Activated T-helper 17 cell treated with anti-CD3 and anti-CD28 coated beads, Interleukin-2, amount 50 U/mL, for 72 hours (primary cell): ENCODE measurements at places on chromosomes 5 and 9.

DNA sequence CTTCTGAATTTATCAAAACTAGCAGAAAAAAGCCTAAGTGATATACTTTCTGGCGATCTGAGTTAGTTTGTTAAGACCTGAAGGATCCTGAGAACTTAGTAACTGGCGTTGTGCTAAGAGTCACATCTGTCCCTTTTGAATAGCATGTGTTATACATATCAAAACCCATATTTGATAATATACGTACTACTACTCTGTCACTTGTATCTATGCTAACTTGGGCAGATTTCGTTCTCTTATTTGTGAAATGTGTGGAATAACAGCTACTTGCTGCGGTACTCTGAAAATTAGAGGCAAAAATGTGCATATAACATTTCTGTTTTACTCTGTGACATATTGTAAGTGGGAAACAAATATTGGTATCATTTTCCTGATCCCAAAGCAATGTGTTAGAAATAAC lies 126.4 kb downstream of the PARP8 start:
- ATAC-seq, result no peak

- no peak for ATAC-seq
These were observed 5.0 kb downstream of the LOX start for GRCh38 chr5:122073018-122073417.

GRCh38 chr5:139451878-139452660 lies 10.5 kb downstream of the ECSCR start:
- ATAC-seq, result no peak

DNA sequence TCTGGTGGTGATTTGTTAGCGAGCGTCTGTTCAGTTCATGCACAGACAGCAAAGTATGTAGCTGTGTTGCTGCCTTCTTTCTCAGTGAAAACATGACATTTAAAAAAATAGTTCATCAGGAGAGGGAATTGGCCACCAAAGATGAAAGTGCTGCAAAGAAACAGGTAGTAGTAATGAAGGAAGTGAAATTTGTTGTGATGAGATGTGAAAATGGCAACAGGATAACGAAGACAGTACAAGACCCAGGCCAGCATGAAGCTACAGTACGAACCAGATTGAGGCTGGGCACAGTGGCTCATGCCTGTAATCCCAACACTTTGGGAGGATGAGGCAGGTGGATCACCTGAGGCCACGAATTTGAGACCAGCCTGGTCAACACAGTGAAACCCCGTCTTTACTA lies 136.0 kb downstream of the SMARCA2 start:
- no peak for ATAC-seq

GRCh38 chr5:8870349-8870958 lies 675.4 kb downstream of the SEMA5A start:
- no peak for ATAC-seq

DNA sequence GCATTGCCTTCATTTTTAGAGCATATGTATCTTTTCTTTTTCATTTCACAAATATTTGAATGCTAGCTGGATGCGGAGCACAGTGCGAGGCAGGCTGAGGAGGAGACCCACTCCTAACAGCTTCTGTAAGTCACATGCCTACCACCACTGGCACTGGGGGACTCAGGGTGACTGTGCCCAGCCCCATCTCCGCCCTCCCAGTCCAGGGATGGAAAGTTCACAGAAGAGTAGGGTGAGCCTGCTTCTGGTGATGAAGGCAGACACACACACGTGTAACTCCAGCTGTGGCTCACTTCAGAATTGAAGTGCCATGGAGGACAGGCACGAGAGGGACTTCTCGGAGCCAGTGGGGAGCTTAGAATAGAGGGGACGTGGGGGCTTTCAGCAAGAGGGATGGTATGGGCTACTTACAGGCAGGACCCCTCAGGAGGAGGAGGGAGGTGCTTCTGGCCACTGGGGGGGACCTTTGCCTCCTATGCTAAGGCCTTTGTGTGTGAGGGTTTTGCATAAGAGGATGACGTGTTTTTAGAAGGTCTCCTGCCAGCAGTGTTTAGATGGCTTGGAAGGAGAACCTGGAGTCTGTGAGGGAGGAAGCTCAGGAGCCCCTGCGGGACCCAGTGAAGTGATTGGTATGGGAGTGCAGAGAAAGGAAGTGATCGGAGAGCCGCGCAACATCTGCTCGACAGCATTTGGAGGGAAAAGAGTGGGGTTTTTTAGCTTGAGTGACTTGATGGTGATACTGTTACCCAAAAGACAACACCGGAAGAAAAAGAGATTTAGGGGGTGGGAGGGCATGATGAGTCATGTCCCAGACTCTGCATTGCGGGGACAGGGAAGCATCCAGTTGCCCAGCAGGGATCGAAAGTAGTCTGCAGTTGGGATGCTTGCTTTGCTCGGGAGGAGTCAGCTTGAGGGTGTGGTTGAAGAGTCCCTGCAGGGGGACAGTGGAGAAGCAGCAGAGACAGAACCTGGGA lies 163.5 kb upstream of the OTULINL start:
- ATAC-seq, result no peak

DNA sequence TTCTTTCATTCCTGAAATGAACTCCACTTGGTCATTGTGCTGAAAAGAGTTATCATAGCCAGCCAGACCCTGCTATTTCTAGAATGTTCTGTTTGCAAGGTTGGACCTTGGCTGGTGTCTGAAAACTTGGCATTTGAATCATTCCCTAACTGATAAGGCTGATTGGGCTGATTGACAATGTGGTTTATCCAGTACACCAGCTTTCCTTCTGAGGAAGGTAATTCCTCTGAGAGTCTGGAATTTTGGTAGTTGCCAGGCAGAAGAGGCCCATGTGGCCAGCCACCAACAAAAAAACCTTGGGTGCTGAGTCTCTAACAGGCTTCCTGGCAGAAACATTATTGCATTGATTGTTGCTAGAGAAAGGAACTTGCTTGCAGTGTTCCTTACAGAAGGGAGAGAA lies 15.3 kb downstream of the SEC61B start:
- no peak for ATAC-seq

DNA sequence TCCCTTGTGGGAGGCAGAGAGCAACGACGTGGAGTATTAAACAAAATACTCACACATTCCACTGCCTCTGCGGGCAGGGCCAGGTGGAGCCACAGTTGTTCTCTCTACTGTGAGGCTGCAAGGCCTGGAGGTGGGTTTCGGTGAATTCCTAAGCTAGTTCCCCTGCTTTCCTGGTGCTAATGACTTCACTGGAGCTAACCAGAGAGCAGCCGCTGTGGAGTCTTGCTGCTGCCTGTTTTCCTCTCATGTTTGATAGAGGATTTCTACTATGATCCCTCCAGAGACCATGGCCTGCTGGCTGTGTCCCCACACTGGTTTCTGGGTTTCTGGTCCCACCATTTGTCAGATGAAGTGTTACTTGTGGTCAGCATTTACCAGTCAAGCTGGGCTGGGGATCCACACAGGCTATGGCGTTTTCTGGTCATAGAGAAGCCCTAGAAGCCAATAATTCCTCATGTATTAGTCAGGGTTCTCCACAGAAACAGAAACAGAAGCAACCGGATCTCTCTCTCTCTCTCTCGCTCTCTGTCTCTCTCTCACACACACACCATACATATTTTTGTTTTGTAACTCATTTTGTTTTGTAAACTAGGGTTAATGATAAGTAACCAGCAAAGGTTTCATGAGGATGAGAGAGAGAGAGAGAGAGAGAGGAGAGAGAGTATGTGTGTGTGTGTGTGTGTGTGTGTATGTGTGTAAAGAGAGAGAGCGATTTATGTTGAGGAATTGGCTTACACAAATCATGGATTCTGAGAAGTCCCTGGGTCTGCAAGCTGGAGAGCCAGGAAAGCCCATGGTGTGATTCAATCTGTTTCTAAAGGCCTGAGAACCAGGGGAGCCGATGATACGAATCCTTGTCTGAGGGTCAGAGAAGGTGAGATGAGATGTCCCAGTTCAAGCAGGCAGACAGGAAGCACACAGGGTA lies 403.0 kb downstream of the GADD45G start:
- ATAC-seq, result no peak

GRCh38 chr5:66958980-66959641 lies 237.5 kb downstream of the CD180 start:
- no peak for ATAC-seq
